Cortex of kidney (tissue), 1 donor: ENCODE measurements at places on chromosomes 7 and 10.

GRCh38 chr10:44827431-44828006 is 83.6 kb upstream of the TMEM72 start:
- no peak for DNase-seq

DNA sequence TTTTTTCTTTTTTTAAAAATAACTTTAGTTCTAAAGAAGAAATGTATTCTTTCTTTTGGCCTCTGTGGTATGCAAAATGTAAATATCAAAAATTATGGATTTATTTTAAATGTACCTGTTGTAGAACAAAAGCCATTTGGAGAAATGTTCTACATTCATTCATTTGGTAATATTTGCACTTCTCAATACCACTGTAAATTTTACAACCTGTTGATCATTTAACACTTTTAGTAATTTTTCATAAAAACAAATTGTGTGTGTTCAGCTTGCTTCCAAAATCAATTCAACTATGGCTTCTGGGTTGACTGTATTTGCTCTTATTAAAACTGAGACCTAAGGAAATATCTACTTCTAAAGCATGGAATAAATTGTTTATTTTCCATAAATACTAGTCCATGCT is 2.3 kb upstream of the IGF2BP3 start:
- DNase-seq: no peak

- no peak for DNase-seq
Observed at GRCh38 chr10:121610798-121611323, 12.6 kb upstream of the FGFR2 start.

DNA sequence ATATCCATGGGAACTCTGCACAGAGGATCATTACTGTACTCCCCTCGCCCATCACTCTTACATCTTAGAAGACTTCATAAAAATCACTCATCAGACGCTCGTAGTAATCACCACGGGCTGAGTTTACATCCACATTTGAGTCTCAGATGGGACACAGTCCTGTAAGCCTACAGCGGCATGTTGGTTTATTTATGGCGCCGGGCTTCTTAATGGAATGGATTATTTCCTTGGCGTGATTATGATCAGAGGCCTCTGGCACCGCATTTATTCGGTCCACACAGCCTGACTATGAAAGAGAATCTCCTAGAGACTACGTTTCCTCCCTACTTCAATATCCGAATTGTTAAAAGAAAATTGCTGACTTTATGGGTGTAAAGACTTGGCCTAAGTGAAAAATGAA is 123.5 kb upstream of the FRMD4A start:
- DNase-seq: no peak

GRCh38 chr7:45067582-45067981 is 21.2 kb downstream of the NACAD start:
- DNase-seq: no peak

DNA sequence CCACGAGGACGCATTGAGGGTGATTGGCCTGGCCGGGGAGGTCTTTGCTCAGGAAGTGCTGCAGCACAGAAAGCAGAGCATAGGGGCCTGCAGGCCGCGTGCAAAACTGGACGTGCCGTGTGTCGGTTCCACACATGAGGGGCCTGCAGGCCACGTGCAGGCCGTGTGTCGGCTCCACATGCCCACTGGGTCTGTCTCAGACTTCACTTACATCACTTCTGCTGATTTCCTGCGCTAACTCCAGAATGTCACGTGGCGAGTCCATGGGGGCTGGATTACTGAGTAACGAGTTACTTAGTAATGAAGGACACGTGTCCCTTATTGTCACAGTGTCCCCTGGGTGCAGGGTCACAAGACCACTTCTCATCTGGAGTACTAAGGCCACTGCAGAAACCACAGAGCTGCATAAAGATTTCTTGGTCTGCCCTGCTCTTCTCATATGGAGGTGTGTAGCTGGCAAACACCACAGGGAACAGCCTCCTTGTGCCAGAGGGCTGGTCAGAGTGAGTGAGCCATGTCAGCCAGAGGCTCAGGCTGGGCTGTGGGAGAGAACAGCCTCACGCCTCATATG is 60.8 kb downstream of the GDI2 start:
- DNase-seq: no peak

DNA sequence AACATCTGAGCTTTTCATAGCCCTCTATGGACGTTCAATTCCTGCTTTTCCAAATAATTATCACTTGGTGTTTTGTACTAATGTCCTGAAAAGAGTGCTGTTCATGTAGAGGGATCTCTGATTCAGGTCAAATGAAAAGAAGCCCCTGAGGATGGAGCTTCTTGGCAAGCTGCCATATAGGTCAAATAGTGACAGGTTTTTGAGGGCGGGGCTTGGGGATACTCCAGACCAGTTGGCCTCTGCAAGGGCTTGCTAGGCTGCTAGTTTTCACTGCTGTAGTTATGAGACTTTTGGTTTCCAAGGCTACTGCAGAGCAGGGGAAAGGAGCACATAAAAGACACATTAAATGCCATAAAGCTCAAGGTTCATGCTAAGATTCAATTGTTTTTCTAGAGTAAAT is 257.2 kb upstream of the CACNA2D1 start:
- no peak for DNase-seq

DNA sequence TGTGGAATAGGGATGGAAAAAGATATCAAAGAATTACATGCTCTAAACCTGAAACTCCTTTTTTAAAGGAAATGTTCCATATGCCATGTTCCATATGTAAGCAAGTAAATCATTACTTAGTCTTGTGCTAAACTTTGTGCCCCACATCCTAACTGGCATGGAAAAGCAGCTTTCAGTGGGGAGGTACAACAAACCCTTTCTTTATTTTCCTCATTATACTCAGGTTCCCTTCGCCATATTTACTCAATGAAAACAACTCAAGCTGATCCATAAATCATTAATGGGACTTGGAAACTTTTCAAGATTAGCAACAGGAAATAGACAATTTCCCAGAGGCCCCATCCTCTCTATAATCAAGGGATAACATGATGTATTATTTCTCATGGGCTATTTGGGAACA is 56.0 kb downstream of the GSAP start:
- no peak for DNase-seq

DNA sequence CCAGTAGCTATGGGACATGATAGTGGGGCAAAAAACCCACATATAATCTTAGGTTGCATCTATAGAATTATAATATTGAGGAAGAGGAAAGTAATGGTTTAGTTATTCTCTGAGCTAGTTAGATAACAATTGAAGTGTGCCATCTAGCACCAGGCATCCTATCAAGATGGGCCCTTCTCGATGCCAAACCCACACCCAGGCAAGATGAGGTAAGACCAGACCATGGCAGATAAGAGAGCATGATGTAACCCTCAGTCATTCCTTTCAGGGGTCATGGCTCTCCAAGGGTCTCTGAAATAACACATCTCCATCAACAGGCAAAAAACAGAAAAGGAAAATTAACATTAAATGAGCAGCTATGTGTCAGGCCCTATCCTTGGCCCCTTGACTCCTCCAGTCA is 128.7 kb downstream of the SH3PXD2A start:
- no peak for DNase-seq

- DNase-seq: no peak
Observed at GRCh38 chr7:22671177-22671879, 55.7 kb upstream of the IL6 start.

GRCh38 chr7:105911961-105912575 is 35.7 kb upstream of the ATXN7L1 start:
- DNase-seq: no peak

- no peak for DNase-seq
Observed at GRCh38 chr10:71747551-71748523, 25.5 kb downstream of the VSIR start.

DNA sequence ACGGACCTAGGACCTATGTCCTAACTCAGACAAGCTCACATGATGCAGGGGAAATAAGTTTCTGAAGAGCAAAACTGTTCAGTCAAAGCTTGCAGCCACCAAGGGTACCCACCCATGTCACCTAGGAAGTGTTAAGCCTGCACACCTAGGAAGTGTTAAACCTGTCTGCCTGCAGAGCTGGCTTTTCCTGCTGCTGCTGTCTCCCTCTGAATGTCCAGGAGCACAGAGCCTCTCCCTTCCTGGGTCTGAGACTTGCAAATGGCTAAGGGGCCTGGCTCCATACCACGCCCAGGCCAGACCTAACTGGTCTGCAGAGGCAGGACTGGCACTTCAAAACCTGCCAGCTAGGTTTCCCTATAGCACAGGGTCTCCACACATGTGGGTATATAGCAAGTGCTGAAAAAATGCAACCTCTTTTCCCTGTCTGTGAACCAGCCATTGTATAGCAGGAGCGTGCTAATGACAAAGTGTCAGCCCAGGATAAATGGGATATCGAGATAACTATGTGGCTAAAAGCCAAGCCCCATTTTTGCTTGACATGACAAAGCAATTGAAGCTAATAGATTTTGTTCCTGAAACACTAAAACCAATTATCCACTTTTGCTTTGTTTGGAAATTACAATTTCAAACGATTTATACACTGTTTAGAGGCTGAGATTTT is 1.5 kb downstream of the GDF2 start:
- no peak for DNase-seq

- no peak for DNase-seq
Observed at GRCh38 chr7:147798001-147798400, 792.6 kb upstream of the C7orf33 start.

GRCh38 chr10:2427412-2427811 is 639.9 kb upstream of the PFKP start:
- DNase-seq: no peak

GRCh38 chr10:11673346-11674280 is 62.2 kb upstream of the USP6NL start:
- no peak for DNase-seq

DNA sequence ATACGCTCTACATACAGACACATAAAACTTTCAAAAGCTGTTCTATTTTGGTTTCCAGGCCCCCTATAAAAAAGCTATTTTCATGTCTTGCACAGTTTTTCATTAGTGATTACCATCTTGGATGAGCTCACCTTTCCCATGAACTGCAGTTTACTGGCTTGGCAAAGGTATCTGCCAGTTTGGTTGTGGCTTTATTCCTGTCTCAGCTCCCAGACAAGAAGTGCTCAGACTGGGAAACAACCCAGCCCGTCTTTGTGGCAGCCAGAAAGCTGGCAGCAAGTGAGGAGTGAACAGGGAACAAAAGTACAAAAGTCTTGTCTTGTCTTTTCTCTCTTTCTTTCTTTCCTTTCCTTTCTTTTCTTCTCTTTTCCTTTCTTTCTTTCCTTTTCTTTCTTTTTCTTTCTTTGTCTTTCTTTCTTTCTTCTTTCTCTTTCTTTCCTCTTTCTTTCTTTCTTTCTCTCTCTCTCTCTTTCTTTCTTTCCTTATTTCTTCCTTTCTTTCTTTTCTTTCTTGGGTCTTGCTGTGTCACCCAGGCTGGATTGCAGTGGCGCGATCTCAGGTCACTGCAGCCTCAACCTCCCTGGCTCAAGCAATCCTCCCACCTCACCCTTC is 138.8 kb downstream of the CFAP58 start:
- no peak for DNase-seq

DNA sequence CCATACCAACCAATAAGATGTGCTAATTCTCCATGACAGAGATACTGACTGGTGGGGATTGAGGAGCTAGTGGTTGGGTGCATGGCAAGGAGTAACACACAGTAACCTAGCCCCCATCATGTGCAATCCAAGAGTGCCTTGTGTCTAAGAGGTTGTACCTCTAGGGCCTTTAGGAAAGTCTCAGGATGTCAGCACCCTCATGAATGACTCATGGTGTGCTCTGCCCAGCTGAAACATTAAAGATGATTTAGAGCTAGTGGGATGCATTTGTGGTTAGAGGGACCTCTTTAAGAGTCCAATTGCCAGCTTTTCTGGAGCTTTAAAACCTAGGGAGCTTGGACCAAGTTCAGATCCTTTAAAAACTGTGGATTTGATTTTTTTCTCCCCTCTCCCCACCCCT is 181.1 kb downstream of the HERPUD2 start:
- DNase-seq: no peak

DNA sequence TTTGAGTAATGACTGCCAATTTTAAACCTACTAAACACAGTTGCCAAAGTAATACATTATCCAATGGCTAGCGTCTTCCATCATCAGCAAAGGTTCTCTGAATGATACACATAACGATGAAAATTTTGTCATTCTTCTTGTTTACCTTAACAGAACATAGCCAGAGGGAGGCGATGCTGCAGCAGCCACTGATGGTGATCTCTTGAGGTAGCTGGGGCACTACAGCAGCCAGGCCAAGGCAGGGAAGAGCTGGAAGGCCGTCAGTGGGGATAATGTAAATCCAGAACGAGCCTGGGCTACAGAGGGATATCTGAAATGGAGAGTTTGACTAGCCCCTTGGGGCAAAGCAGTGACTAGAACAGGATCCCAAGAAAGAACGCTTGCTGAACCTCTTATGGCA is 38.8 kb downstream of the PRPS1L1 start:
- DNase-seq: no peak

GRCh38 chr7:47888371-47889265 is 59.6 kb downstream of the PKD1L1 start:
- DNase-seq: no peak

GRCh38 chr7:134126966-134127848 is at the start of gene LRGUK:
LRGUK (plus strand) TSS chr7:134127340; CDS start chr7:134127368, 28 bp downstream.
- no peak for DNase-seq

DNA sequence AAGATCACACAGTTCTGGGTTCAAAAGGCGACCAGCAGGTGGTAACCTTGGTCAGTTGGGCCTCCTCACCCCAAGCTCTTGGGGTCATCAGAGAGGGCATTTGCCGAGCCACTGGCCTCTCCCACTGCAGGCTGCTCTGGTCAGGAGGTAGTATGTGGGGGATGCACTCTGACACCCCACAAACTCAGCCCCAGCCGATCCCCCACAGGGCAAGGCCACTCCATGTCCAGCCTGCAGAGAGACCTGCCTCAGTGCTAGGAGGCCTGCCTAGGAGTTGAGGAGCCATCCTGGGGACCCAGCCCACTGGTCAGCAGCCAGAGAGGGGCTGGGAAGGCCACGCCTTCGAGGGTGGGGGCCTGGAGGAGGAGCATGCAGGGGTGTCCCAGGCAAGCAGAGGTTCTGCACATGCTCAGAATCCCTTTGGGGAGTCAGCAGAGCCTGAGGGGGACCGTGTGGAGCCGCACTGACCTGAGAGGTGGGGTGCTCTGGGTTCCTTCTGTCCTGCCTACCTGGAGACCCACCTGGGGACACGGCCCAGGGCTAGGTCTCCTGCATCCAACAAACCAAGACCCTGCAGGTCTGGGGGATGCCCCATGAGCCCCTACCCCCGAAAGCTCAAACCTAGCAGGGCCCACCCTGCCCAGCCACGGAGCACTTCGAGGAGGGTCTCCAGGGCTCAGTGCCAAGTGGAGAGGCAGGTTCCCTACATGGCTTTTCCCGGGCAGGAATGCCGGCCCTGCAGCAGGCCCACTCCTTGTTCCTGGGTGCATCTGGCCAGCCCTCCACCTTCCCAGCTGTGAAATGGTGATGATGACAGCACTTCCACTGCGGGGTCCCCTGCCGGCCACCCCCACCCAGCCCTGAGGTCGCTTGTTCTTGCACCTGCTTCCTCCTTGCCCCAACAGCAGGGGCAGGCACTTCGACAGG is 58.5 kb downstream of the RASGEF1A start:
- no peak for DNase-seq

- DNase-seq: no peak
Observed at GRCh38 chr7:45610019-45610418, 35.9 kb downstream of the ADCY1 start.

DNA sequence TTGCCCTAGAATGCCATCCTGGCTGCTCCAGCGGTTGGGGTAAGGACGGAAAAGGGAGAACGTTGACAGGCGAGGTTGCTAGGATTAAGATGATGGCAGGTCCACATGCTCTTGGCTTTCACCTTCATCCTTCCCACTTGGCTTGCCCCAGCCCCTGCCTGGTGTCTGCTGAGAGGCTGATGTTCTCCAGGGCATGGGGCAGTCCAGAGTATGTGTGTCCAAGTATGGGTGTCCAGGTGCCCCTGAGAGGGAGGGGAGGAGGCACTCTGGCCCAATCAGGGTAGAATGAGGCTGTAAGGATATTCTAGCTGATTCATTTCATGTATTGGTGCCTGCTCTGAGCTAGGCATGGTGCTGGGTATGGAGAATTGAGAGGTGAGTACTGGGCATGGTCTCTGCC is 12.6 kb downstream of the NEURL1 start:
- no peak for DNase-seq
